ENCODE measurements at places on chromosomes 3 and 15.

DNA sequence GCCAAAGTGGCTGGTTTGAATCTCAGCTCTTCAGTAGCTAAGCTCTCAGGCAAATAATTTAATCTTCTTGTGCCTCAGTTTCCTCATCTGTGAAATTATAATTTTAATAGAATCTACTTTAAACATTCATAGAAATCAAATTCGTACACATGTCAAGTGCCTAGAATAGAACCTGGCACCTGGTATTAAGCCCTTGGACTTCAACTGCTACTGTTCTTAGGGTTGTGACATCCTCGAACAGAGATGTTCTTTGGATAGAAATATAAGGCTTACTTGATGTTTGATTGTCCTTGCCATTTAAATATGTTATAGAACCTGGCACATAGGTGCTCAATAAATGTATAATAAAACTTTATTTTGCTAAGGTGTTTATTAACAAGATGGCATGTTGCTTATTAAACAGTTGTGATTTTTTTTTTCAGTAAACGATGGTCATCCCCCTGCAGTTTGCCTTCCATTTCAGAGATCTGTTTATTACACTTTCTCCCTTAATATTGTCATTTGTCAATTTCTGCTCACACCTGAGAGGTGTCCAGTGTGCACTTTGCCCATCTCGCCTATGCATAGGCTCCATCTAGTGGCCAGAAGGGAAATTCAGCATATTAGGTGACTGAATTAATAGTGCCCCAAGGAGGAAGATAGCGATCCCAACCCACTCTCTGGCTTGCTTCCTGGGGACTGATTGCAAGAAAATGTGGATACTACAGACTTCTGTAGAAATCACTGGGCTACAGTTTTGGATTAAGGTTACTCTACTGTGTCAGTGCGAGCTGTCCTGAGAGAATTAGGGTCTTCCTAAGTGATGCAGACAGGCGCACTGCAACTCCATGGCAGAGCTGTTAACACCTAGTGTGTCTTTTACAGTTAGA lies 10.7 kb downstream of the IGF1R start:
- peak; percentile 8 for DNase-seq

GRCh38 chr3:189530822-189531221 lies 100.4 kb upstream of the TP63 start:
- no peak for DNase-seq

GRCh38 chr3:9916734-9917680 lies at the start of gene IL17RC:
TSS of gene IL17RC (plus strand) at chr3:9917098. CDS start at chr3:9917316, 218 bp downstream.
- DNase-seq = no peak

GRCh38 chr3:191696348-191696747 lies 235.4 kb downstream of the PYDC2 start:
- no peak for DNase-seq

DNA sequence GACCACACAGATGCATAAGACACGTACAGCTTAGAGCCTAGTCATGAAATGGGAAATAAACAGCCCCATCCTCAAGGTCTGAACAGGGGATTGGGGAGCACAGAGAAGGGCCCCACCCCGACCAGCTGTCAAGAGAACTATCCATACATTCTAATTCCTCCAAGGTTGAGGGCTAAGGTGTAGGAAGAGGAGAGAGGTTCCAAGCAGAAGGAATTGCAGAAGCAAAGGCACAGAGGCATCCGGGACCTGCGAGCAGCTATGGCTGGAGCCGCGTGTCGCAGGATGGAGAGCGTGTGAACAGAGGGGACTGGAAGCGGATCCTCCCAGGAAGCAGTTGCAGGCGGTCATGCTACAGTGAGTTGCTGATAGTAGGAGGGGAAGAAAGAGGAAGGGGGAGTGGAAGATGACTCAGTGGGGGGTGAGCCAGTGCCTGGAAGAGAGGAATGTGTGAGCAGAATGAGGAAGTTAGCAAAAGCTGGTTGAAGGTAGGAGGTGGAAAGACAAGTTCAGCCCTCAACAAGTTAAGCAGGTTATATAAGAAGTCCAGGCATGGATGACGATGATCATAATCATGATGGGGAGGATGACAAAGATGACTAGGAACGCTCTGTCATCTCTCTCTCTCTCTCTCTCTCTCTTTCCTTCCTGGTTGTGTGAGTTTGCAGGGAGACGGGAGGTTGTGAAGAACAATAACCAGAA lies 89.7 kb downstream of the LIPC start:
- DNase-seq = no peak

DNA sequence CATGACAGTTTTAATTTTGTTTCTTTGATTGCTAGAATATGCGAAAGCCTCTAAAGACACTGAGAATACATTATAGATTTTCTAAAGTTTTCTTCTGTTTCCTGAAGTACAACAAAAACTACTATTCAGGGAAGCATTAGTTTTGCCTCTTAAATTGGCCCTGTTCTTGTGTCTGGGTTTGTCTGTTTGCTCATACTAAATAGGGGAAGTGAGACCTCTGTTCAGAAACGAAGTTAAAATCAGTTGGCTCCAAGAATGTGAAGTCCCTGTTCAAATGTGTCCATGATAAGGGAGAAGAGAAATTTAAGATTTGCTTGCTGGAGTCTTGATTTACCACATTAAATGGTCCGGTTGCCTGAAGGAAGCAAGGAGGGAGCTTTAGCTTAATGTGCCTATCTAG lies 327.3 kb upstream of the GBE1 start:
- no peak for DNase-seq

DNA sequence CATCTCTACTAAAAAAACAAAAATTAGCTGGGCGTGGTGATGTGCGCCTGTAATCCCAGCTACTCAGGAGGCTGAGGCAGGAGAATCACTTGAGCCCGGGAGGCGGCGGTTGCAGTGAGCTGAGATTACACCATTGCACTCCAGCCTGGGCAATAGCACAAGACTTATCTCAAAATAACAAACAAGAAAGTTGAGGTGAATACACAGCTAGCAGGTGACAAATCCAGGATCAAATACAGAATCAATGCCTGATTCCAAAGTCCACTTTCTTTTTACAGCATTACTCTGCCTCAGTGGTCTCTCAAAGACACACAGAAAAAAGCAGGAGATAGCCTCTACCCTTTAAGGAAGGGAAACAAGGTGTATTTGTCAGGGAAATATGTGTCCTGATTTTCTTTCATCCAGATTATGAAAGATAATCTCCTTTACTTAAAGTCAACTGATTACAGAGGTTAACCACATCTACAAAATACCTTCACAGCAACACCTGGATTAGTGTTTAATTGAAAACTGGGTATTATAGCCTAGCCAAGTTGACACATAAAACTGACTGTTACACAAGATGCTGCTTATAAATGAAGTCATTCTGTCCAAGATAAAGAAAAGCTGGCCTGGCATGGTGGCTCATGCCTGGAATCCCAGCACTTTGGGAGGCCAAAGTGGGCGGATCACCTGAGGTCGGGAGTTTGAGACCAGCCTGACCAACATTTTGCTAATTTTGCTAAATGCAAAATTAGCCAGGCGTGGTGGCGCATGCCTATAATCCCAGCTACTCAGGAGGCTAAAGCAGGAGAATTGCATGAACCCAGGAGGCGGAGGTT lies 4.0 kb upstream of the SLC25A38 start:
- no peak for DNase-seq

GRCh38 chr3:43442872-43443395 lies 156.6 kb downstream of the SNRK start:
- no peak for DNase-seq

- DNase-seq = no peak
These were observed 92.8 kb downstream of the FNDC3B start for GRCh38 chr3:172132159-172132586.

DNA sequence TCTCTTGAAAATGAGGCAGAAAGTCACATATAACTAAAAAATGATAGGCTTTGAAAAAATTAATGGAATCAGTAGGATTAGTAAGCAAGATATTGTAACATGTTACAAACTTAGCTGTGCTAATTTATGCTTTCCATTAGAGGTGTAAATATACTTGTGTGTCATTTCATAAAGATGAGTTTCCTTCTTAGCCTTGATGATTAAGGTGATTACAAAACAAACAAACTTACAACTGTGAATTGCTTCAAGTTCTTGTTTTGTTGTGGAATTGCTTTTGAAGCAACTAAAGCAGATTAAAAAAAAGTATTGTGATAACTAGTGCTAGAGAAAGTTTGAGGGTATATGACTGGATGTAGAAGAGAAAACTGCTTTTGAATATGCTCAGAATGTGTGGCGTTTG lies 87.9 kb downstream of the DIPK2A start:
- DNase-seq = no peak

- no peak for DNase-seq
These were observed 157.3 kb upstream of the SMAD3 start for GRCh38 chr15:66907826-66908743.

- no peak for DNase-seq
These were observed 42.9 kb upstream of the LPP start for GRCh38 chr3:188111002-188111584.

GRCh38 chr3:37492468-37492867 lies 318.1 kb upstream of the LRRFIP2 start:
- DNase-seq = no peak

DNA sequence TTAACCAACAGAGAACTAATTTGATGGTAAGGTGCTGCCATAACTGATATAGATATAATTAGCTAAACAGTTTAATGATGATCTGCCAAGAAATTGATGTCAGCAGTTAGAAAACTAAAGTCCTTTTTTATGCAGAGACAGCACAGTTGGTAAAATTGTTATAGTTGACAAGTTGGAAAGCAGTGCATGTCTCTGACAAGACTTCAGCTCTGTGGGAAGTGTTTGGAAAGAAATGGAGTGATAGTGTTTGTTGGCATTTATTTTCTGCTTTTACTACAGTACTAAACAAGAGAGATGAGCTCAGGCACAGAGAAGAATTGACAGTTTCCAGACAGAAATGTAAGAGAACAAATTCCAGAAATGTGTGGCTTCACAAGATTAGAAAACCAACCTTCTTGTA lies 523.5 kb upstream of the BCHE start:
- no peak for DNase-seq

DNA sequence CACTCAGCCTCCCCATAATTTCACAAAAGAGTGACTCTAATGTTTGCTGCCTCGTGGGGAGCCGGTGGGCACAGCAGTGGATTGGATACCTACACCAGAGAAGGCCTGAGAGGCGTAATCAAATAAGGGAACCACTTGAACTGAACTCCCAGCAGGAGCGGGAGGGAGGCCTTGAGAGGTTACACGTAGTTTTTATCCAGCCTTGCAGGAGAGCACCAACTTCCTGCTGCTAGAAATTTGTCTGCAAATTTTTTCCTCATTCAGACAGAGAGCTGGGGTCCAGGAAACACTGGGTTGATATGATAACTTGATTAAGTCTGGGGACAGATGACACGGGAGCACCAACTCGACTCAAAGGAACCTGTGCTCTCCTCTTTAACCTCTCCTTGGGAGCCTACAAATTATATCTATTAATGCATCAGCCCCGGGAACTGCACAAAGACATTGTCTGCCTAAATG lies 69.8 kb downstream of the HES1 start:
- DNase-seq = no peak

GRCh38 chr3:131371688-131372066 lies 9.9 kb upstream of the NUDT16 start:
- DNase-seq = no peak

- peak; percentile 36 for DNase-seq
These were observed 27.3 kb upstream of the FGD5 start for GRCh38 chr3:14791343-14791945.

- DNase-seq = no peak
These were observed 151.6 kb downstream of the PGPEP1L start for GRCh38 chr15:98855815-98856531.

DNA sequence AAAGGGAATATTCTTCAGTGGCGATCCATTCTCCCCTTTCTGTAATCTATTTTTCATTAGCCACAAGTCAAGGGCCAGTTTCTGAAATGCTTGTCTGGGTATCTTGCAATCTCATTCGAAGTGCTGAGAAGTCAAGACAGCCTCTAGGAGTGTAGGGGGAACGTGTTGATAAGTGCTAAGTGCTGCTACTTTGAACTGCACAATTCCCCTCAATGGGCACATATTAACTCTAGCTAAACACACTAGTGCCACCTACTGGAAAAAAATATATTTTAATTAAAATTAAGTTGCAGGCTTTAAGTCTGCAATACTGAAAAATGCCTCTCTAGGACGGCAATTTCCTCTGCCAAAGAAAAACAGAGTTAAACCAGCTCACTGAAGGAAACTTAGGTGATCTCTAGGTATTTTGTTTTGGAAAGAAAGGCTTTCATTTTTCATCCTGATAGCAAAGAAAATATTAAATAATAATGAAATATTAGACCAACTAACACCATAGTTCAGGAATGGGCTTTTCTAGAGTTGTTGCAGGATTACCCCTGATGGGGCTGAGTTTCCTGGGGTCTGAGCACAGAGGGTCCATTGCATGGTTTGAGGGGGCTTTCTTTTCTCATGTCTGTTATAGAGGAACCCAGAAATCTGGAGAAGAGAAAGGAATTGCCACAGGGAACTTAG lies 181.9 kb upstream of the KBTBD8 start:
- DNase-seq = no peak

DNA sequence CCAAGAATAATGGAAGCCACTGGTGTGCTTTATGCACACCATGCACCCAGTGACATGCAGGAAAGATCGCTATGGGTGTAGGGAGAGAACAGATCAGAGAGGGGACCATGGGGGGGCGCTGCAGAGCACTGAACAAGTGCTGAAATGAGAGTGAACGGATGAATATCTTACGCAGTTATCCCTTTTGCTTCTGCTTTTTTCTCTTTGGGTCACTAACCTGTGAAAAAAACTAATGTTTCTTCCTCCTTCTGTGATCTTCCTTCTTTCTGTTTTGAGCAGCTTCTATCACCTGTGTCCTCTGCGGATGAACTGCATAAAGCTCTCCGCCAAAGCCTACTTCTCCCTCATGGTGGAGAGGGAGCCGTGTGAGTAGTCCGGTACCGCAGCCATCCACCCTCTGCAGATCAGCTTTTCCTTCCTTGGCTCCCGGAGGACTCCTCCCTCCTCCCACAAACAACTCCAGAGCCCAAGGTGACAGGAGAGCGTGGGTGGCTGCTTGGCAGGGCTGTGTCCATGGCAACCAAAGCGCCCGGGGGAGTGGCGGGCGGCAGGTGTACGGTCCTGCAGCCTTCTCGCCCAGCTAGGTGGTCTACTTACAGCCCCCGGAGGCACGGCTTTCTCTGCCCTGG lies 106.2 kb downstream of the DGKG start:
- no peak for DNase-seq

DNA sequence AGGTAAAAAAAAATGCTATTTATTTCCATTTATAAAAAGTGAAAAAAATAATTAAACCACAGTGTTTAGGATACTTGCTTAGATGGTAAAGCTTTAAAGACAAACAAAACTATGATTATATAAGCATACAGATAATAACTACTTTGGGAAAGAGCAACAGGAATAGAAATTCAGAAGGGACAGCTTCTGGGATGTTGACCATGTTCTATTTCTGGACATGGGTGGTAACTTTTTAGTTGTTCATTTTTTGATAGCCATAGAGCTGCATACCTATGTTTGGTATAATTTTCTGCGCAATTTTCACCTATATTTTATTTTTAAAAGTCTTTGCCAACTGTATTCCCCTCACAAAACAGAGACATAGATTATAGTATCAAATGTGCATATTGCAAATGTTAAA lies 572.0 kb upstream of the NR2F2 start:
- no peak for DNase-seq

GRCh38 chr3:26622621-26623418 lies at the start of gene LRRC3B:
TSS of gene LRRC3B (plus strand) at chr3:26622772. CDS start at chr3:26709673, 86,901 bp downstream.
- DNase-seq = no peak

All from activated T-cell treated with anti-CD3 and anti-CD28 coated beads for 1 hour (primary cell).